Activated CD4-positive, alpha-beta T cell treated with anti-CD3 and anti-CD28 coated beads, Interleukin-2, amount 50 U/mL, for 1 hour (primary cell): ENCODE measurements at places on chromosomes 16 and 17.
A peak's percentile ranks its signal among the peaks of the same experiment; 100 is the strongest.

DNA sequence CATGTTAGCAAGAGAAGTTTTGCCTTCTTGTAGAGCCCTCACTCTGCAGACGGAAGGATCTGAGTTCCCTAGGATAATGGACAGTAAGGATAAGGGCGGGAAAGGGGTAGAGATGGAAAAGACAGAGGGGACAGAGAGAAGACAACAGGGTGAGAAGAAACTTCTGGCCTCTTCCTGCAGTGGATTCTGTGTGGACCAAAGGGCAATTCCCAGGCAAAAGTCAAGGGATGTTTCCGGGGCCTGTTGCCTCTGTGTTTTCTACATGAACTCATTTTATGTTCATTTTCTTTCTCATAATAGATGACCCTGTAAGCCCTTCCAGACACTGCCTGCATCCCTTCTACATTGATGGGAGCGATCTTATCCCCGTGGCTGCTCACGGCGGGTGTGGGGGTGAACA is 647 bp upstream of the TMEM238L start:
- no peak for DNase-seq

DNA sequence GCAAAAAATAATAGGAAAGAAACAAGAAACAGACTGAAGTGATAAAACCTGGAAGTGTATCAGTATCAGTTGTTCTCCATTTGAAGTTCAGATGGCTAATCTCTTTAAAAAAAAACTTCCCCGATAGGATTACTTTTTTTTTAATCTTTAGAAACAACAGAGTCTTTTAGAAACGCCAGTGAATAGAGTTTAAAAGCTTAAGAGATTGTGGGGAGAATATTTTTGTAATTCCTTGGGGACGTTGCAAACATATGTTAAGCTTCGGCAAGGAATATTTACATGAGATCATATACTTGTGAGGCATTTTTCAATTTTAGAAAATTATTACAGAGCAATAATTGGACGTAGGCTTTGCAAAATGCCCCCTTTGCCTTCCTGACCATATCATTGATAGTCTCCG is 13.2 kb downstream of the MAF start:
- no peak for DNase-seq

DNA sequence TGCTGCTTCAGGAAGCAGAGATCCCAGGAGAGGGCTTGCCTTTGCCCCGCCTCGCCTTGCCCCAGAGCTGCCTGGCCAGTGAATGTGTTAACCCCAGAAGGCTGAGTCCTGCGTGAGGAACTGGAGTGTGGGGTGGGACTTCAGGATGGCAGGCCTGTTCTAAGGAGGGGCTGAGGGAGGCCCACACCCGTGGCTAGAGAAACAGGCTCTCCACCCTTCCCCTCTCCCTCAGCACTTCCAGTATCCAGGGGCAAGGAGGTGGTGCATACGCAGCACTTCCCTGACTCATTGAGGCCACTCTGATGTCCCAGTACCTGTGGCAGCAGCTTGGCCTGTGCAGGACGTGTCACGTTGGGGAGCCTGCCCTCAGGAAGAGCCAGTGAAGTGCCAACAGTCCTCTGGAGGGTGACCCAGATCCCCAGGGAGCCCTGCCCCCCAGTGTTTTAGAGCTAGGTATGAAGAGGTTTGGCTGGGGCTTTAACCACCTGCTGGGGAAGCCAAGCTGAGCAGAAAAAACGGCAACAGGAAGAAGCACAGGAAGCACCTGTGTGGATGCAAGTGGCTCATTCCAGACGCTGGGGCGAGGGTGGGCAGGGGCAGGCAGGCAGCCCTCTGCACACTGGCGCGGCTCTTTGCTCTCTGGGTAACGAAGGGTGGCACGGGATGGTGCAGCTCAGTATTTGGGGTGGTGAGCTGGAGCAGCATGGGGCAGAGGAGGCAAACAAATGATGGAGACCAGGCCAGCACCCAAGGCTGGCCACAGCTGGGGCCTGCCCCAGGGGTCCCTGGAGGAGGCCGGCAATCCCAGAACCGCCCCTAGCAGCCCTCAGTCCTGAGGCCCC is 14.7 kb upstream of the CTCF start:
- DNase-seq, result peak; percentile 46

GRCh38 chr16:85239239-85239638 is 127.0 kb upstream of the CIBAR2 start:
- DNase-seq, result no peak
